ENCODE measurements at places on chromosomes 16 and 17.

DNA sequence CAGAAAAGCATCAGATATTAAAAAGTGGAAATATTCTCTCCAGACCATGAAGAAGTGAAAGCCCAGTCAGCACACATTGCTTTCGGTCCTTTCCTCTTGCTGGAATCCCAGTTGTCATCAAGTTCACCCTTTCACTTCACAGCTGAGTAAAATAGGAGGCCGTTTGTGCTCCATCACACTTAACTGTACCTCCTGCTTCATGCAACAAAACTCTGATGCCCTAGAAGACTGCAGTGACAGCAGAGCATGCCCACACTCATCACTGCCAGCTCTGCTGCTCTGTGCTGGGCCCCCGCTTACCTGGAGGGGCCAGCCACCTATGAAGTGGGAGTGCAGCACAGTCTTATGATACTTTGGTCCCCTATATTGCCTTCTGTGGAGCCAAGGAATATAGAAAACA, 62.5 kb downstream of the N4BP1 start:
- DNase-seq, result no peak

GRCh38 chr16:46871597-46871996, 12.6 kb upstream of the GPT2 start:
- DNase-seq, result no peak

DNA sequence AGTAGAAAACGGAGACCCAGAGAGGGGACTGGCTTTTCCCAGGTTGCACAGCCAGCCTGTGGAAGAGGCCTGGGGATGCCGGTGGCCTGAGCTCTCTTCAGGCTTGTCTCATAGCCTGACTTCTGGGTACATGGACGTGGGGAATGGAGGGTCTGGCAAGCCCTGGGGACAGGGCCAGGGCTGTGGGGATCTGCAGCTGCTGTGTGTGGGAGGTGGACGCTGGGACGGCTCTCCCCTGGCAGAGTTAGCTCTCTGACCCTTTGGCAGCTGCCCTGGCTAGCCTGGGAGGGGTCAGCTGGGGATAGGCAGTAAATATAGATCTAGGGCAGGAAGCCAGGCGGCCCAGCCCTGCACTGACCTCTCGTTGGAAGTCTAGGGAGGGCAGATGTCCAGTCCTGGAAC, 20.5 kb downstream of the SLC4A1 start:
- no peak for DNase-seq

DNA sequence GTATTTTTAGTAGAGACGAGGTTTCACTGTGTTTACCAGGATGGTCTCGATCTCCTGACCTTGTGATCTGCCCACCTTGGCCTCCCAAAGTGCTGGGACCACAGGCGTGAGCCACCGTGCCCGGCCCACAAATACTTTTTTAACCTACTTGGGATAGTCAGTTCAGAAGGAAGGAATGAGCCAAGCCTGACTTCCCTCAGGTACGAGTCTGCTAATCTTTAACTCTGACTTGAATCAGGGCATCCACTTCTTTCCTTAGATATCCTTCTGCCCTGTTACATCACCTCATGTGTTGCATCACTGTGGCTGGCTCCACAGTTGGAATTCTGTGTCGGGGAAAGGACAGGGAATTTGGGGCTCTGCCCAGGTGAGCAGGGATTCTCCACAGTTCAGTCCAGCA, 120.8 kb downstream of the MSI2 start:
- no peak for DNase-seq

DNA sequence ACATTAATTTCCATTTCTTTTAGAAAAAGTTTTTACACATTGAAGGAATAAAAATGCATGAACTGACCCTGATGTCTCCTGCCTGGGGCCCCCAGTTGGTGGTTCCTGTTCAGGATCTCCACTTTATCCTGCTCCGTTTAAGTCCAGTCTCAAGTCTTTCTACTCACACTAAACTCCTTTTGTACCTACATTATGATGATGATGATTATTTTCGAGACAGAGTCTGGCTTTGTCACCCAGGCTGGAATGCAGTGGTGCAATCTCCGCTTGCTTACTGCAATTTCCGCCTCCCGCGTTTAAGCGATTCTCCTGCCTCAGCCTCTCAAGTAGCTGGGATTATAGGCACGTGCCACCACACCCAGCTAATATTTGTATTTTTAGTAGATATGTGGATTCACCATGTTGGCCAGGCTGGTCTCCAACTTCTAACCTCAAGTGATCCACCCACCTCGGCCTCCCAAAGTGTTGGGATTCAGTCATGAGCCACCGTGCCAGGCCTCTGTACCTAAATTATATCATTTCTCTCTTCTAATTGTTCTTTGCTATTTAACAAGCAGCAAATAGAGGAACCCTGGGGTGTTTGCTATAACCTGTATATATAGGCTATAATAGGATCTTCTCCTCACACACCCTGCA, 2.2 kb upstream of the FOXK2 start:
- DNase-seq, result no peak

- DNase-seq, result no peak
These were observed 23.2 kb downstream of the CPPED1 start for GRCh38 chr16:12780467-12780866.

DNA sequence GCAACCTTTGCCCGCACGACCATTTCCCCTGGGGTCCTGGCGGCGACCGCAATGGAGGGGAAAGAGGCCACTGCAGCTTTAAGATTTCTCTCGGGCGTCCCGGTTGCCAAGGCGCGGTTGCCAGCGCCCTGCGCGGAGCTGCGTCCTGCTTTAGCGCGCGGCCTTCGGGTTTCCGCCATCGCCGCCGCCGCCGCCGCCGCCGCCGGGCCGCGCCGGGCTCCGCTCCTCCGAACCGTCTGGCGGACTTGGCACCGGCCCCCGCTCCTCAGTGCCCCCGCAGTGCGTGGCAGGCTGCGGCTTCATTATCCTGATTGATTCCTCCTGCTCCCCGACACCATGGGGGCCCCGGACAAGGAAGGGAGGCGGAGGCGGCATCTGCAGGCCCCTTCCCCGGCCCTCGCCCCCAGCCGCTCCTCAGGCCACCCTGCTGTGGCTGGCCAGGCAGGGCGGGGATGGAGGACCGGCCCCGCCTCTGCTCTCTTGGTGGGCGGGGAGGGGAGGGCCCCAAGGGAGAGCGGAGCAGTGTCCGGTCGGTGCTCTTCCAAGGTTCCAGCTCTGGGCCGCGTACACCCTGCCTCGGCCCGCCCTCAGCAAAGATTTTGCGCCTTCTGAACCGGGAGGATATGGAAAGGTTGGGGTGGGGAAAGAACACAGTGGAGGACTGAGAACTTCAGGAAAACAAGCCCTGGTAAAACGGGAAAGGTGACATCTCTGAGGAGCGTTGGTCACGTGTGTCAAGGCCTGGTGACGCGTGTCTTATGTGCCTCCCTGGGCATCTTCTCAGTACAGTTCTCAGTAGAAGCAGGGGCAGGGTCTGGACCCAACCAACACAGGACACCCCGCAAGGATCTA, 34.0 kb downstream of the NEUROD2 start:
- peak; percentile 48 for DNase-seq

DNA sequence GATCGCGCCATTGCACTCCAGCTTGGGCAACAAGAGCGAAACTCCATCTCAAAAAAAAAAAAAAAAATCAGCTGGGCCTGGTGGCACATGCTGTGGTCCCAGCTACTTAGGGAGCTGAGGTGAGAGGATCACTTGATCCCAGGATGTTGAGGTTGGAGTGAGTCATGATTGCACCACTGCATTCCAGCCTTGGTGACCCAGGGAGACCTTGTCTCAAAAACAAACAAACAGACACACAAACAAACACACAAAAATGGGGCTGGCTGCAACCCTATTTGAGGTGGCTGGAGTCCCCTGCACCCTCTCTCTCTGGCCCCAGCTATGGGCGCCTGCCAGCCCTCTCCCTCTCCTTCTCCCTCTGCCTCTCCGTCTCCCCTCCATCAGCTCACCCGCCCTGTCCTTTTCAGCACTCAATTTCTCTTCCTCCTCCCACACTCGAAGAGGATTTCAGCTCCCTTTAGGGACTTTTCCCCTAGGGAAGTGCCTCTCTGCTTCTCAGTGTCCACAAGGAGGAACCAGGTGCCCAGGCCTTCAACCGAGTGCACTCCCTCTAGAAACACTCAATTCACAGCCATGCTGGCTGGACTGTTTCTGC, 17.5 kb upstream of the TFAP4 start:
- DNase-seq, result peak; percentile 69

- DNase-seq, result peak; percentile 22
These were observed 2.0 kb downstream of the RBBP6 start for GRCh38 chr16:24541233-24541933.

DNA sequence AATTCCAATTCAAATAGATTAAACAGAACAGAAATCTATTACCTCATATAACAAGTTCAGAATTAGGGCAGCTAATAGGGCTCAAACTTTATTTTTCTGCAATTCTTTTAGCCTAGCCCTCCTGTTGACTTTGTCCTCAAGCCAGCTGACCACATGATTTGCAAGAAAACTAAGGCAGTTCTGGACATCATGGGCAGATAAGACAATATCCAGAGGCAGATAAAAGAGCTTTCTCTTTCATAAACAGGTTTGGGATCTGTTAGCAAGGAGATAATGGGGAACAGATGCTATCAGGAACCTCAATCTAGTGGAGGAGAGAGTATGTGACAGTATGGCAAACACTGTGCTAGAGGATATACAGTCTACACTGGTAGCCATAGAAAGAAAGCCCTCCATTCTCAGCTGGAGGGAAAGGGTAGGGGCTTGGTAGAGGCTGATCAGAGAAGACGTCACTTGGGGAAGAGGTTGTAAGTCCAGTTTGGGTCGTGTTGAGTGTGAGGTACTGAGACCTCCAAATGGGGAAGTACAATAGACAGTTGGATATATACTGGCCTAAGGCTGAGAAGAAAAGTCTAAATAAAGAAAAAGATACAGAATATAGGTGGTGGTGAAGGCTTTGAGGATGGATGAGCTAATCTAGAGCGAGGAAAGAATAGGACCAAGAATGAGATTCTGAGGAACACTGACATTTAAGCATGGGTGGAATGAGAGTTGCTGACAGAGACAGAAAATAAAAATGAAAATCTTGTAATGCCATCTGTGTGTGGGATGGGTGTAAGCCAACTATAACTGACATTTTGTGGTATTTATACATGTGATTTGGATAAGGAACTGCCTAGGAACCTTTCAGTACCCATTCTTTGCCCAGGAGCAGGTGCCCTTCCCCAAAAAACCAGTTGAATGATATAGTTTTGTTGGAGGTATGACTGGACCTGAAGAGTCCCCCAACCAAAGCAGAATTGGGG, 67.4 kb downstream of the CYB561 start:
- peak; percentile 10 for DNase-seq

Data from suppressor macrophage treated with lipopolysaccharide for 4 hours (primary cell).